ENCODE measurements at places on chromosomes 13 and 19. TPM values are rescaled to one million over a fixed set of nuclear protein-coding genes. Genes with fewer than 3 reads are reported as not detected.

GRCh38 chr13:43227721-43228120 is 204.3 kb downstream of the DNAJC15 start:
- no peak for DNase-seq

DNA sequence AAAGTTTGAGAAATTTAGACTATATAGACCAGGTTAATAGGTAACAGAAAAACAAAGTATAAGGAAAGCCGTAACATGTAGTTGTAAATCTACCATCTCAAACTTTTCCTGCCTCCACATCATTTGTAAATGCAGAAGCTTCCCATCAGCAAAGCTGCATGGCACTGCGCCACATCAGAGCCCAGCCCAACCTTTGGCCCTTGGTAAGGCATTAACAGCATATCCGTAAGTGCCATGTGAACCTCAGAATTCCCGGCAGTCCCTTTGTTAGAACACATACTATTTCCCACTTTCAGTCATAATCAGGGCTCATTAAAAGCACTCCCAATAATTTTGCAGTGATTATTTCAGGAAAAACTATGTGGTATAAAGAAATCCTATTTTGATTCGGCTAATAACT is 51.6 kb downstream of the MPHOSPH8 start:
- DNase-seq: no peak

PNMA8A gene
- total RNA-seq: 21.9 TPM

ALOX5AP gene
- 0.31 TPM for total RNA-seq

Data from type B pancreatic cell (in vitro differentiated cells).